ENCODE measurements at places on chromosomes 5 and 9. TPM values are rescaled to one million over a fixed set of nuclear protein-coding genes. Genes with fewer than 3 reads are reported as not detected.

- DNase-seq: no peak
Measured at GRCh38 chr5:14932902-14933469, 61.4 kb upstream of the ANKH start.

- DNase-seq: no peak
Measured at GRCh38 chr9:70924895-70925547, 196.4 kb downstream of the TRPM3 start.

- DNase-seq: no peak
Measured at GRCh38 chr5:20559845-20560244, 571.8 kb upstream of the CDH18 start.

GRCh38 chr5:158724521-158725188, 375.1 kb downstream of the EBF1 start:
- DNase-seq: no peak

CDKN2B gene
- 7.1 TPM for total RNA-seq

INSL4 gene
- not detected for total RNA-seq

DNA sequence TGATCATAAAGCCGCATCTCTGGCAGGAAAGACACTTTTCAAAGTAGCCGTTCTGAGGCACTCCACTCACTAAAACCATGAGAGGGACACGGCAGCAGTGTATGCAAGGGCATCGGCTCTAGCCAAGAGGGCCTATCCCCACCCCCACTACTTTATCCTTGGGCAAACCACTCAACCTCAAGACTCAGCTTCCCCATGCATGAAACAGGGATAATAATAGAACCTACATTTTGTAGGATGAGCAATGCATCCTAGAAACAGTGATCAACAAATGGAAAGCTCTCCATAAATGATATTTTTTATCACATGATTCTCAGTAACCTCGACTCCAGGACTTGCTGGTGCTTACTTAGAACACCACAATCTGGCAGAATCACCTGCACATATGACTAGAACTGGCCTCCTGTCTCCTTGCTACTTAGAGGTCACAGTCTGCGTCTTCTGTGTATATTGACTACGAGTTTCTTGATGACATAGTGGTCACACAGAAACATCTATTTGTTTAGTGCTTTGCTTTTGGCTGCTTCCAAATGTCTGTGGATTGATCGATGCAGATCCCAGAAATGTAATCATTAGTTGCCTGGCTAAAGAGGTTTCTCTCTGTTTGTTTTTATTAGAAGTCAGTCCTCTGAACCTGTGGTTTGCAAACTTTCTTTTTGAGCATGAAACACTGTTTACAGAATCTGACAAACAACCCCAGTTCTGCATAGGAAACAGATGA, 102.1 kb downstream of the LHFPL2 start:
- no peak for DNase-seq

GRCh38 chr9:30774326-30774725, 1610.1 kb upstream of the ACO1 start:
- DNase-seq: peak; percentile 64

DNA sequence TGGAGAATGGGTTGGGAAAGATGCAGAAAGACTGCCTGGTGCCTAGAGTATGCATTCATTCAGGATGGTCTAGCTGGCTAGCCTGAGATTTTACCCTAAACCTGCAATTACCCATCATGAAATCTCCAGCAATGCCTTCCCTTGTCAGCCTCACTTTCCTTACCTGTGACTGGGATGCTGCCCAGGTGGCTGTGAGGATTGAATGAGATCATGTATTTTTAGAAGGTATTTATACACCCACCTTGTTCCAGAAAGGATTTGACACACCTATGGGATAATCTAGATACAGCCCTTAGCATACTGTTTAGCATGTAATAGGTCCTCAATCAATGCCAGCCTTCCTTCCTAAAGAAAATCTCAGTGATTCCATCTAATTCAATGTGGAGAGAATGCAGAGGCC, 561.4 kb downstream of the CDK5RAP2 start:
- no peak for DNase-seq

PCDHA13 gene
- not detected for total RNA-seq

DNA sequence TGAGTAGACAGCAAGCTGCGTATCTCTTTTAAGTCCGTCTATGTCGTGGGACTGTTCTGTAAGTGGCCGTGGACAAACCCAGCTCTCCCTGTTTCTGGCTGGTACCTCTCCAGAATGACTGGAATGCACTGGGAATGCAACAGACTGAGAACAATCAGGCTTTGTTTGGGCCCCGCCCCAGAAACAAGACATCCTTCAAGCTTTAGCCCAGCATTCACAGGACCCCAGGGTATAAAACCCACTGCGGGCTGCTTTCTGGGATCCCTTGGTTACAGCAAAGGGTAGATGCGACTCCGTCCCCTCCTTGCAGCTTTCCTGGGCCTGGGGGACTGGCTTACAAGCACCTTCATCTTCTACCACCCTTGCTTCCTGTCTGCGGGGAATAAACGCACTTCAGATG, 45.6 kb upstream of the SPTLC1 start:
- no peak for DNase-seq

GRCh38 chr5:72841756-72842535, 25.5 kb downstream of the TNPO1 start:
- no peak for DNase-seq

DNA sequence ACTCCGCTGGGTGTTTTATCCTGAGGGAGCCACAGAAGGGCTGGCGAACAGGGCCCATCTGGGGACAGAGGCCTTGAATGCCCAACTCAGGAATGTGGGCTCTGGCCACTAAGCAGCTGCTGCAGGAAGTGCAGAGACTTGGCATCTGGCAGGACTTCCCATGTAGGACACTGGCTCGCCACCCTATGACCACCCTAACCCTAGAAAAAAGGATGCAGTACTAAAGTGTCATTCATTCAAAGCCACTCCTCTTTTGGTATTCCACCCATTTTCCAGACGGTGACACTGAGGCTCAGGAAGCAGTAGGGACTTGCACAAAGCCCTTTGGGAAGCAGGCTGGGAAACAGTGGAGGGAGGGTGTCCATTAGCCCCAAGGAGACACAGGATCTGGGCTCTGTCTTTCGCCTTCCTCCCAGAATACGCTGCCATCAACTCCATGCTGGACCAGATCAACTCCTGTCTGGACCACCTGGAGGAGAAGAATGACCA, 3.0 kb downstream of the BBLN start:
- no peak for DNase-seq

CNTFR gene
- total RNA-seq: 15.5 TPM

DNA sequence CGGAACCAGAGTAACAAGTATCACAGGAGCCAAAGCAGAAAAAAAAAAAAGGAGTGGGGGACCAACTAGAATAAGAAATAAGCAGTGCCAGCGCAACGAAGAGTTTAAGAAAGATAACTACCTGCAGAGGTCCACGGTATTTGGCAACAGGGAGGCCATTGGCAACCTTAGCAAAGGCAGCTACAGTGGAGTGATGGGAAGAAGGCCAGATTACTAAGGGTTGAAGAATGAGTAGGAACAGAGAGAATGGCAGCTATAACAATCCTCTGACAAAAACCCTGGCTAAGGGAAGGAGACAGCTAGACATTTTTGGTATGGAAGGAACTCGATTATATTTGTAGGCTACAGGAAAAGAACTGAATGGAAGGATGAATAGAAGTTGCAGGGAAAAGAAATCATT, 93.4 kb upstream of the DMAC1 start:
- no peak for DNase-seq

- no peak for DNase-seq
Measured at GRCh38 chr9:91991721-91992341, 41.8 kb upstream of the ROR2 start.

MYORG gene
- 12.0 TPM for total RNA-seq

DNA sequence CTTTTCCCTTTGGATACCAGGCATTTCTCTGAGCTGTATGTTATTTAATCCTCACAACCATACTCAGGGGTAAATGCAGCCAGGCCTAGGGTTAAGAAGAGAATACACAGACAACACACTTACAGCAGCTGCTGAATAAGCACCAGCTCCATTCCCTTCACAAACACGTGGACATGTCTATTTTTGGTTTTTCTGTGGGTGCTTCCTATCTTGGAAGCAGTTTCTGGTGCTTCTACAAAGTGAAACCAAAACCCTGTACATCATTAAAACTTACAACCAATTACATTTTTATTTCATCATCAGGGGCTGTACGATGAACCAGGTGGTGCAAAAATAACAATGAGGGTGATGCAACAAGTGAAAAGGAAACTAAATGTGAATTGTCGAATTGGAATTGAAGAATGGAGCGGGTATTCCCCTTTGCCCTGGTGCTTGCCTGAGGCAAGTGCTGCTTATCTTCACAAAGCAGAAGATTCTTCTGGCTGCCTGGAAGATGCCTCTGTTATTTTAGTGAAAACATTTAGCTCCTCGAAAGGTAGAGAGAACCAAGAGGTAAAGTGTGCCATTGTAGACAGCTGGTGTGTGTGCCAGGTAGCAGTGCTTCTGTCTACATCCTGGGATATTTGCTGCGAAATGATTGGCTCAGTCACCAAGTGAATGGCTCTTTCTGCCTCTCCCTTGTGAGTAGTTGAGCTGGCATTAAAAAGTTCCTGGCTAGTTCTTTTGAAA, 18.6 kb upstream of the IFNB1 start:
- DNase-seq: no peak

DNA sequence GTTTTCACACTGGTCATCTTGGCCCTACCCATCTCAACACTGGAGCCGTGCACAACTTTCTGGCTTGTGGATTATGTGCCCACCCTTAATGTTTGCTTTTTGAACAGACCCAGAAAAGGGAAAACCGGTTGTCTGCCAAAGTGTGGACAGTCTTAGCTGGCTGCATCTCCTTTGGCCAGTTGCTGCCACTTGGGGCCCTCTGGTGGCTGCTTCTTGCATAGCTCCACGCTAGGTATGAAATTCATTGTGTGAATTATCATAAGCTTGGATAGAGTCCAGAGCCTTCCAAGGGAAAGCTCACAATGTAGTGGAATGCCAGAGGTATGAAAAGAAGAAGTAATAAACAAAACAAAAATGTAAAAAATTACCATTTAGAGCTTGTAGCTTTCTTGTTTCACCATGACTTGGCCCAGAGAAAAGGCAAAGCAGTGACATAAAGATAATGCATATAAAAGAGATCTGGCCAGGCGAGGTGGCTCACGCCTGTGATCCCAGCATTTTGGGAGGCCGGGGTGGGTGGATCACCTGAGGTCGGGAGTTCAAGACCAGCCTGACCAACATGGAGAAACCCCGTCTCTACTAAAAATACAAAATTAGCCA, 12.5 kb upstream of the SLC36A3 start:
- peak; percentile 90 for DNase-seq

ROR2 gene
- 24.7 TPM for total RNA-seq

GRCh38 chr9:121635300-121635876, 16.0 kb upstream of the DAB2IP start:
- DNase-seq: no peak

GRCh38 chr5:82885627-82886389, 191.4 kb downstream of the TMEM167A start:
- DNase-seq: no peak

DNA sequence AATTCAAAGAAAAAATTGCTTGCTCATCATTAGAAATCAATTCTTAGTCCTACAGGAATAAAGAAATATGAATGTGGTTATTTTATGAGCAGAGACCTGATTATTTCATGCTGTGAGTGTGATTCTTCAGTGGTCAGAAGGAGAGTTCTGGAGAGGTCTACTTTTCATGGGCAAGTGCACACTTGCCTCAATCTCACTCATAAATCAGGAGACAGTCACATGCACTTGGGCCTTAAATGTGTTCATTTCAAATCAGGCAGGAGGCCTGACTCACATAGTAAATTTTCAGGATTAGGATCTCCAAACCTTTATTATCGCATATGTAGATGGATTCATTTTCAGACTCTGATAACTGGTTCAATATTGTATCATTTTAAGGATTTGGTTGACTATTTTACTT, 323.2 kb upstream of the CCNH start:
- no peak for DNase-seq

ZNF883 gene
- total RNA-seq: 2.1 TPM

- DNase-seq: no peak
Measured at GRCh38 chr9:87095951-87096350, 148.6 kb upstream of the GAS1 start.

DNA sequence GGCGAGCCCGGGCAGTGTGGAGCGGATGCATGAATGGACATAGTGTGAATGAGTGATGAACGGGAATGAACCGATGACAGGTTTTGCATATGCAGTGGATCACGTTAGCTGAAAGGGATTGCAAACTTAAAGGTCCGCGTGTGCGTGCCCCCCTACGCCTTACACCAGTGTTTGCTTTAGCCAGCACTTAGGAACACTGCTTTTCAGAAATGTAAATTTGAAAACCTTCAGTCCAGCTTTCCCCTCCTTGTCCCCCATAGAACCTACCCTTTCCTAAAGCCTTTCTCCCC, 692 bp downstream of the PSAT1 start:
- DNase-seq: no peak

- DNase-seq: no peak
Measured at GRCh38 chr9:92718086-92719001, 46.3 kb downstream of the BICD2 start.

DNA sequence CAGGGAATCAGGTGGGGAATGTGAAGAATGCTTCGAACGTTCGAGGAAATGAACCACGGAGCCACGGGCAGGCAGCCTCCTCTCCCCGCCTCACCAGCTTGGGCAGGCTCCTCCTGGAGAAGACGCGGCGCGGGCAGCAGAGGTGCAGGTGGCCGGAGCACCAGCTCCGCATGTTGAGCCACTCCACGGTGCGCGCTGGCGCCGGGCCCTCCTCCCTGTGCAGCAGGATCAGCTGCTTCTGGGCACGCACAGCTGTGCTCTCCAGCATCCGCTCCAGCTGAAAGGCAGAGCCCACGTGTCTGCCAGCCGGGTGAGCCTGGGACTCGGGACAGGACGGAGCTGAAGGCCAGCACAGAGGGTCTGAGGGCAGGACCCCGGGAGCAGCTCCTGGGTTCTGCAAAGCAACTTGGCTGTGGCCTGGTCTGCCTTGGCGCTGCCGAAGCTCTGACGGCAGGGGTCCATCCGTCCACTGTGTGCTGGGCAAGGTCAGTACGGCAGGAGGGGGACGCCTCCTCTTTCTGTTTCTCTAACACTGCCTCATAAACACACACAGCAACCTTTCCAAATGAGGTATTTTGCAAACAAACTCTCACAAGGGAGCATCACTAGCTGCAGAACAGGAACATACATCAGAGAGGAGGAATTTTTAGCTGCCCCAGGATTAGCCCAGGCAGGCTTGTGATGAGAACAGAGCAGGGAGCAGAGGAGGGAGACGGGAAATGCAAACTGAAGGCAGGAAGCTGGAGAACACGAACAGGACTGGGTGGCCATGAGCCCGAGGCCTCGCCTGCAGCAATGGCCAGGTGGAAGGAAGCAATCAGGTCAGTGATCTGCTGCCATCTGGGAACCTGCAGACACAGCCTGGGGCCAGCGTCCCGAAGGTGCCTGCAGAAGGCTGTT, 20.1 kb upstream of the NSMF start:
- DNase-seq: peak; percentile 79

GFM2 gene
- 12.9 TPM for total RNA-seq

DNA sequence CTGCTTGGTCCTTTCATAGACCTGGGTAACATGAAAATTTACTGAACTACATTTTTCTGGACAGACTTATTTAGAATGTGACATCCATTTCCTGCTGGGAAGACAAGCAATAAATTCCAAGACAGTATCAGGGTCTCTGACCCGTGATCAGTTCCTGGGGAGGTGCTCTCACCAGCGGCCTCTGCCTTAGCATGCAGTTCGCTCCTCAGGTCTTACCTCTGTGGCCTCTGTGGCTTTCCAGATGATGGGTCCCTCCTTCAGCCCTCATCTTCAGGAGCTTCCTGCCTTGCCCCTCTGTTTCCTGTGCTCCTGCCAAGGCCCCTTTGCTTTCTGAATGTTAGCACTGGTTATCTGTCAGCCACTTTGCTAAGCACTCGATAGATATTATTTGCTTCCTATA, 66.4 kb downstream of the CMYA5 start:
- no peak for DNase-seq
